ENCODE measurements at places on chromosomes 16 and 17.
A peak's percentile ranks its signal among the peaks of the same experiment; 100 is the strongest.

DNA sequence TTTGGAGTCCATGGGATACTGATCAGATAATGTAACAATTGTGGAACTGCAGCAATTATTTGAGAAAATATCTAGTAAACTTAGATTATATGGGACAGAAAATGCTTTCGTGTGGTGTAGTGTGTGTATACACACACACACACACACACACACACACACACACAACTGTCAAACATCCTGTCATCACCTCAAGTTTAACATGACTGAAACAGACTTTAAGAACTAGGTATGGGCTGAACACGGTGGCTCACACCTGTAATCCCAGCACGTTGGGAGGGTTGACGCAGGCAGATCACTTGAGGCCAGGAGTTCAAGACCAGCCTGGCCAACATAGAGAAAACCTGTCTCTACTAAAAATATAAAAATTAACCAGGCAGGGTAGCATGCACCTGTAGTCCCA lies 544 bp upstream of the EVI2A start:
- no peak for DNase-seq

DNA sequence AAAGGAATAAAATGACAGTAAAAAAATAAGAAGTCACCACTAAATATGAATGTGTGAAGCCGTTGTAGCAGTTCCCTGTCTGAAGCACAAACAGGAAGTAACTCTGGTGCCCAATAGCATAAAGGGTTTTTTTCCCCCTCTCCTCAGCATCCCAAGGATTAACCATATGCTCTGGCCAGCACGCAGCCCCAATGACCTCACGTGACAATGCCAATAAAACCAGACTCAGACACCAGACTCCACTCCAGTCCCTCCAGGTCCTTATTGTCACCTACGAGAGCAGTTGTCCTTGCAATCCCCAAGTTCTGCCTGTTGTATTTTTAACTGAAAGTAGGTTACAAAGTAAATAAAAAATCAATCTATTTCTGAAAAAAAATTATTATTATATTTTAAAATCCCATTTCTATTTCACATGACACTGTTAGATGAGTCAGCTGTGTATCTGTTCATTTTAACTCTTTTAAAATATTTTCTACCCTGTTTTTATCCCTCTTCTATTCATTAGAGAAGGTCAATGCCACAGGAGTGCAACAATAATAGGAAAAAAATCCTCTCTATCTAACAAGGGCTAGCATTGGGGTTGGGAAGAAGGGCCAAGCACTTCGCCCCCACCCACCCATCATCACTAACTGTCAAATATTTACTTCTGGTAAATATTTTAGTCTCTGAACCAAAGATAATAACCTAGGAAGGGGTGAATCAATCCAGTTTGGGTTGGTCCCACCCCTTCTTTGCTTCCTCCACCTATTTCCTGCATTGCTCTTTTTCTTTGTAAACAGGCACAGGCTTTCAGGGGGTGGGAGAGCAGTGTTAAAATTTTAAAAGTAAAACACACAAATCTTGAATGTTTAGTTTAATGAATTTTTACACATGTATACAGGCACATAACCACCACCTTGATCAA lies 6.6 kb downstream of the PRAC1 start:
- no peak for DNase-seq

GRCh38 chr17:11997147-11997971 lies at the start of gene ZNF18:
Gene ZNF18 (minus strand): TSS chr17:11997475. CDS start chr17:11992829, 4,646 bp downstream.
- DNase-seq = peak; percentile 89

DNA sequence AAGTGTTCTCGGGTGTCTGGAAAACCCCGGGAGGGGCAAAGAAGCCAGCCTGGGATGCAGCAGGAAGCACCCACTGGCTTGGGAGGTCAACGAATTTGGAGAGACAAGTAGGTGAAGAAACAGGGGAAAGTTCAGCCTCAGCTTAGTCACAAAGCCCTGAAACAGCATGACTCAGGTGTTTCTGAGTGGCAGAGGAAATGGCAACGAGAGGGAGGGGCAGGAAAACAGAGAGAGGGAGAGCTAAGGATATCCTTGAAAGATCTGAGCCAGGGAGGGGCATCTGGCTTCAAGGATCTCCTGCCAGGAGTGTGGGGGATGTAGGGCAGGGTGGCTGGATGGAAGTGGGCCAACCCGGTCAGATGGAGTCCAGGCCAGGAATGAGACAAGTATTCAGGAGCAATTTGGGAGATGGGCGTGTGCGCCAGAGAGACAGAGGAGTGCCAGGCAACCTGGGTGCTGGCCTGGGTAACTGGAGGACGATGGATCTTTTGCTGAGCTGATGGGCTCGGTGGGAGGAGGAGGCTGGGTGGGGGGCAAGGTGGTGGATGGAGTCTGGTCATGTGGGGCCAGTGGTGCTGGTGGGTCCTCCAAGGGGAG lies 27.2 kb downstream of the ABCC3 start:
- no peak for DNase-seq

DNA sequence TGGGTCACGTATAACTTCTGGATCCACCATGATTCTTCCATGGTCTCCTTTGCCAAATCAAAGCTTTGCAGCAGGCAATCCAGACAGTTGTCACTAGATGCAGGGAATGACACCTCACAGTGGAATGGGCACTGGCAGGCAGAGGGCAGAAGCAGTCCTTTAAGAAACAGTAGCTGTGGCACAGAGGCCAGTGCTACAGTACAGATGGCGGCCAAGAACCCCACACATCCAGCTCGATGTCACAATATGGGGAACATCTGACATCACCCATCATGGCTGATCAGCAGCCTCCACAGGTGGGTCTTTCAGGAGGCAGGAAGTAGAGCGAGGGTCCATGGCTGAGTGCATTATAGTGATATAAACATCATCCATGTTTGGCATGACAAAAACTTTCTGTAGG lies 18.8 kb upstream of the ERN1 start:
- DNase-seq = no peak

- DNase-seq = no peak
Measured at GRCh38 chr16:30533146-30533522, 1.5 kb downstream of the ZNF747 start.

DNA sequence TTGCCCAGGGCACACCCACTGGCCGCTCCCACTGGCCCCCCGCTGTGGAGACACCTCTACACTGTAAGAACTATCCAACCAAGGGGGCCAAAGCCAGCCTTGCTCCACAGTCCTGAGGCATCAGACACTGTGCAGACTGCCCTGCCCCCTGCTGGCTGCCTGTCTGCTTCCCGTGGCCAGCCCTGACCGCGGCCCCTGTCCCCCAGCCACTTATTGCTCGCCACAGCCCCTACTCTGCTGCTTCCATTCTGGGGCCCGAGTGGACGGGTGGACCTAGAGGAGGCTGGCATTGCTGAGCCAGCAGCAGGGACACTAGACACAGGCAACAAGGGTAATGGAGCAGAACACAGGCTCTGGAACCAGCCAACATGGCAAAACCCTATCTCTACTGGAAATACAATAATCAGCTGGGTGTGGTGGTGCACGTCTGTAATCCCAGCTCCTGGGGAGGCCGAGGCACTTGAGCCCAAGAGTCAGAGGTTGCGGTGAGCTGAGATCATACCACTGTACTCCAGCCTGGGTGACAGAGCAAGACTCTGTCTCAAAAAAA lies 19.7 kb upstream of the LRRC37A3 start:
- DNase-seq = peak; percentile 30

DNA sequence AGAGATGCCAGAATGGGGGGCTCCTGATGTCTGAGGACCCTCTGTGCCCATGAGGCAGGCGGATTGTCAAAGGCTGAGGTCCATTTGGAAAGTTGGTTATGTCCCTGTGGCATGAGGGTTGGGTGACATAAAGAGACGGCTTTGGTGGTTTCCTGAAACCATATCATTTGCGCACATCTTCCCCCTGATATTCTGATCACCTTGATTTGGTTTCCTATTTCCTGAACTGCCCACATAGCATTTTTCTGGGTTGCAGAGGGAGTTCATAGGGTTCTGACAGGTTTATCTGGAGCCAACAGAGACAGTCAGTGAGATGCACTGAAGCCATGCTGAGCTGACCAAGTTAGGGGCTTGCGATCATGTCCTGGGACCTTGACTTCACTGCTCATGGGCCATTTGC lies 15.7 kb upstream of the RNF222 start:
- DNase-seq = no peak

DNA sequence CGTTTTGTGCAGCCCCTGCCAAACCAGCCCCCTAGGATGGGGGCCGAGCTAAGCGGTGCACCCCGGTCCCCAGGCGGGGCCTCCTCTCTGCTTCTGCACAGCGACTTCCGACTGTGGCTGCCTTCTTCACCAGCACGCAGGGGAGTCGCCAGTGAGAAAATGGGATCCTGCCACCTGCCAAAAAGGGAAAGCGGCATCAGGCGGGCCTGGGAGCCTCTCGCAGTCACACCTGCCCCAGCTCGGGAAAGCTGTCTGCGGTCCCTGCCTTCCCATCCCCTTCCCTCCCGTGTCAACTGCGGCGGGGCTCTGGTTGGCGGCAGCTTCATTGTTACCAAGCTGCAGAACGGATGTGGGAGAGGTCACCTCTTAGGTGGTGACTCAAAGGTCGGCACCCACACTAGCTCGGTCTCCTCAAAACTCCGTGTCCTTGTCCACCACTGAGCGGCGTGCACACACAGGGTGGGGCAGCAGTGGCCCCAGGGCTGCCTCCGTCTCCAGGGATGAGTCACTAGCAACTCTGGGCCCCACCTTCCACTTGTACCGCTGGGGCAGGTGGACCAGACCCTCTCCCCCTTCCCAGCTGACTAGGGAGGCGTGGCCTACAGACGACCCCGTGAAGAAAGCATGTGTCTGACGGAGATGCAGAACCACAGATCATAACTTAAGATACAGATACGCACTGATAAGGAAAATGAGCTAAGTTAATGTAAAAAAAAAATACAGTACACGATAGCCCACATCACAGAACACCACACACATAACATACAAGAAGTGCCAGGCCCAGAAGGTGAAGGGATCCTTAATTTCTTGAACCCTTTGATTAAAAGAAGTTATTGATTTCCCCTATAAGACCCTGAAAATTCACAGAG lies 1.5 kb upstream of the PCYT2 start:
- DNase-seq = no peak

DNA sequence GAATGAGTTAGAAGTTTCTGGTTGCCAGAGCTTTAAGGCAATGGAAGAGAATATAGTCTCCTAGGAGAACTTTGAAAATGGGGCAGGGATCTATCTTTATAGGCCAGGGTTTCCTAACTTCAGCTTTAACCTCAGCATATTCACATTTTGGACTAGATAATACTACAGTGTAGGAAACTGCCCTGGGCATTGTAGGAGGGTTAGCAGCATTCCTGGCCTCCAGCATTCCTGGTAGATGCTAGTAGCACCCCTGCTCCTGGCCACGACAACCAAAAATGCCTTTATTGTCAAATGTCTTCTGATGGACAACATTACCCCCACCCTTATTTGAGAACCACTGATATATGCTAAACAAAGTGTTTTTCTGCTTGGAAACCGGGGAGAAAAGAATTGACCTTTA lies 27.8 kb upstream of the MYO18A start:
- no peak for DNase-seq

DNA sequence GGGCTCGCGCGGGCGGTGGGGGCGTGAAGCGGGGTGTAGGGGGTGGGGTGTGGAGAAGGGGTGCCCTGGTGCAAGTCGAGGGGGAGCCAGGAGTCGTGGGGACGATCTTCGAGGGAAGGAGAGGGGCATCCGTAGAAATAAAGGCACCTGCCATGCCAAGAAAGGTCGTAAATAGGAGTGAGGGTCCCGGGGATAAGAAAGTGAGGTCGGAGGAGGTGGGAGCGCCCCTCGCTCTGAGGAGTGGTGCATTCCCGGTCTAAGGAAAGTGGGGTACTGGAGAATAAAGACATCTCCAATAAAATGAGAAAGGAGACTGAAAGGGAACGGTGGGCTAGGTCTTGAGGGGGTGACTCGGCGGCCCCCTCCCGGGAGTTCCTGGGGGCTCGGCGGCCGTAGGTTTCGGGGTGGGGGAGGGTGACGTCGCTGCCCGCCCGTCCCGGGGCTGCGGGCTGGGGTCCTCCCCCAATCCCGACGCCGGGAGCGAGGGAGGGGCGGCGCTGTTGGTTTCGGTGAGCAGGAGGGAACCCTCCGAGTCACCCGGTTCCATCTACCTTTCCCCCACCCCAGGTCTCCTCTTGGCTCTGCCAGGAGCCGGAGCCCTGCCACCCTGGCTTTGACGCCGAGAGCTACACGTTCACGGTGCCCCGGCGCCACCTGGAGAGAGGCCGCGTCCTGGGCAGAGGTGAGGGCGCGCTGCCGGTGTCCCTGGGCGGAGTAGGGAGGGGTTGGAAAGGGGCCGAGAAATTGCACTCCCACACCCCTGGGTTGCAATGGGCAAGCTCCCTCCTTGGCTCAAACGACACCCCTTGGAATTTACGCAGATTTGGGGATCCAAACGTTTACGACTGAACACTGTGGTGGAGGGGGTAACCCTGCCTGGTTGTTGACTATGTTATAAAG lies 888 bp downstream of the CDH1 start:
- no peak for DNase-seq

DNA sequence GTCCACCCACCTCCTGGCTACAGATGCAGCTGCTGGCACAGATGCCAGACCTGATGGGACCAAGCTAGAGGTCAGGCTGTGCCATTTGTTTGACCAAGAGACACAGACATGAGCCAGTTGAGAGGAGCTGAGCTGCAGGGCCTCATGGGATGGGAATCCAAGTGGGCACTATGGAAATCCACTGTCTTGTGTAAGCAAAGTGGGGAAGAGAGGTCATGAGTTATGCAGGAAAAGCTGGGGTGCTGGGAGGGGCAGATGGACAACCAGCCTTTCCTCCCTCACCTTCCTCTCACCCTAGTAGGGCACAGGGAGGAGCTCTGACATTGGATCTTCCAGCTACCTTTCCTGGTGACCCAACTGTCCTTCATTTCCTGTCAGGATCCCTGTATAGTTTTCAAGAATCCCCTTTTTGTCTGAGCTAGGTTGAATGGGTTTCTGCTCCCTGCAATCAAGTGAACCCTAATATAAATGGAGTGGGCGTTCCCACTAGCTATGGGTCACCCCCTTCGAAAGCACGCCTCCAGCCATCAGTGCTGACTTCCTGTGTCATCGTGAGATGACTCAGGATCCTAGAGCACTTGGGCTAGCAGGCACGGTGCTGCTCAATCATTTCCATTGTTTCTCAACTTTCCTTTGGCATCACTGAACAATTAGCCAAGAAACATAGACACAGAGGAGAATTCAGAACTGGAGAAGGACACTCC lies 13.6 kb downstream of the ATPAF2 start:
- DNase-seq = no peak

DNA sequence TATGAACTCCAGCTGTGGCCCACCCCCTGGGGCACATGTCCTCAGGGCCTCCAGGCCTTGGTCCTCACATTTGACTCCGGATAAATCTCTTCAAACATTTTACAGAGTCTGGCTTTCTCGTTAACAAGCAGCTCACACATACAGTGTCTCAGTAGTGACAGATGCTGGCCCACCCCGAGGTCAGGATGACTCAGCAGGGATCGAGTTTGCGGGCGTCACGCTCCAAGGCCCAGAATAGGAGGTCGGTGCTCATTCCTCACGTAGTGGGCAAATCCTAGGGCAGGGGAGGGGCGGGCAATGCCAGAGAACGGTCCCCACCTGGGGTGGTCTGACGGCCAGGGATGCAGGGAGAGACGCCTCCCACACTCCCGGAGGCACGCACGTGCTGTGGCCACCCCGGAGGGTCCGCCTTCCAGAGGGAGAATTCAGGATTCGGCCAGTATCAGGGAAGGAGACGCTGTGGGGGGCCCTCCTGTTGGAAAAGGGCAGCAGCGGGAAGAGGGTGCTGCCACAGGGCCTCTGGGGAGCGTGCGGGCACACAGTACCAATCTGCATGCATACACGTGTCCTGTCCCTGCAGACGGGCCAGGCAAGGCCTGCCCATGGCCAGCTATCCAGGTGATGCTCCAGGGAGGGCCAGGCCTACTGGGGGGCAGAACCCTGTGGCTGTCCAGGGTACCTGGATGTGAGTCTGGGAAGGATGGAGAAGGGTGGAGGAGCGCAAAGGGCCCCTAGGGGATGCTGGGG lies 8.6 kb downstream of the SLC7A5 start:
- no peak for DNase-seq
